Stimulated activated CD4-positive, alpha-beta T cell treated with anti-CD3 and anti-CD28 coated beads, Interleukin-4, amount 100 ng/mL, for 1 hour (primary cell): ENCODE measurements at places on chromosomes 3 and 15.

GRCh38 chr3:13323822-13324221, 96.3 kb downstream of the NUP210 start:
- no peak for DNase-seq

DNA sequence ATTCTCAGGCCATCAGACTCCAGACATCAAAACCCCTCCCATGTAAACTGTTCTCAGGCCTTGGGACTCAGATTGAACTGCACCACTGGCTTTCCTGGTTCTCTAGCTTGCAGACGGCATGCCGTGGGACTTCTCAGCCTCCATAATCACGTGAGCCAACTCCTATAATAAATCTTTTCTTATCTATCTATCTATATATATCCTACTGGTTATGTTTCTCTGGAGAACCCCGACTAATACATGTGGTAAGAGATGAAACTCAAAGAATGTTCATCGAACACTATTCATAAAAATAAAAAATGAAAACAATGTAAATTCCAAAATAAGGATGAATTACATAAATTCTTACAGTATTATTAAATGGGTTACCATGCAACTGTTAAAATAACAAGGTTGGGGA, 84.5 kb upstream of the NTRK3 start:
- no peak for DNase-seq

GRCh38 chr3:183688874-183689273, 8.7 kb upstream of the YEATS2 start:
- DNase-seq: no peak

DNA sequence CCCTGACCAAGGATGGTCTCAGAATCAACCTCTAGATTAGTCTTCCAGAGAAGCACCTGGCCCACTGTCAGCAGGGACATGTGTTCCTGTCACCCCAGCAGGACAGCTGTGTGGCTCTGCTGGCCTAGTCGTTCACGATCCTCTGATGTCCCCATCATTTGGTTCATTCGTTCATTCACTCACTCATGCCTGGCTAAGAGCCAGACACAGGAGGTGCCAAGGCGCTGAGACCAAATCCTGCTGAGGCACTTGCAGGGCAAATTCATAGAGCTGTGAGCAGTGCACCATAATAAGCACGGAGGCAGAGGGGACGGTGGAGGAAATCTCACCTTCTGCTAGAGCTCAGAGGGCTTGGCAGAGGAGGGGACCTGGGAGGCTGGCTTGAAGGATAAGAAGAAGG, 49.9 kb upstream of the FGD5 start:
- no peak for DNase-seq

DNA sequence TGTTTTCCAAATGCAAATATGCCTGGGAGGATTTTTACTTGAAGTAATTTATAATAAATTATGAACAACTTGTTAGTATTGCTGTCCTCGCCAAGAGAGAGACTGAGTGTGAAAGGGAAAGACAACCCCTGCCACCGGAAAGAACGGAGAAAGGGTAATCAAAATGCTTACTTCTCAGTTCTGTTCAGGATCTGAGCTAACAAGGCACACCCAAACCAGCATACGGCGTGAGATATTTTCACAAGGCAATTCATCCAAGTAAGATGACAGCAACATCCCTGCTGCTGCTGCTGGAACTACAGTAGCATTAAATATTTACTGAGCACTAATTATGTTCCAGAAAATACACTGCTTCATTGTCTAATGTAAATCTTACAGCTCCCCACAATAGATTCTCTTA, 96.1 kb downstream of the KBTBD8 start:
- DNase-seq: no peak

DNA sequence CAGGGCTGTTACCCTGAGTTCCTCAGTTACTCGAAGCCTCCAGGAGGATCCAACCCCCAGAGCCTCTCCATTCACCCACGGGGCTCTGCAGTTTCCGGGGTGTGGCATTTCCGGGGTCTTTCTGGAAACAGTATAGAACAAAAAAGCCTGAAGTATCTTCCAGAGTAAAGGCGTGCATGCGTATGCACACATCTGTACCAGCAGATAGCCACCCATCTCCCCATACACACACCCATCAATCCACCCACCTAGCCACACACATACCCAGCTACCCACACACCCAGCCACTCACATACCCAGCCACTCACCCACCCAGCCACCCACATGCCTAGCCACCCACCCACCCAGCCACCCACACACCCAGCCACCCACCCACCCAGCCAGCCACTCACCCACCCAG, 2.9 kb upstream of the DNAJB8 start:
- no peak for DNase-seq

GRCh38 chr3:53809764-53810400, 36.3 kb downstream of the CHDH start:
- no peak for DNase-seq

DNA sequence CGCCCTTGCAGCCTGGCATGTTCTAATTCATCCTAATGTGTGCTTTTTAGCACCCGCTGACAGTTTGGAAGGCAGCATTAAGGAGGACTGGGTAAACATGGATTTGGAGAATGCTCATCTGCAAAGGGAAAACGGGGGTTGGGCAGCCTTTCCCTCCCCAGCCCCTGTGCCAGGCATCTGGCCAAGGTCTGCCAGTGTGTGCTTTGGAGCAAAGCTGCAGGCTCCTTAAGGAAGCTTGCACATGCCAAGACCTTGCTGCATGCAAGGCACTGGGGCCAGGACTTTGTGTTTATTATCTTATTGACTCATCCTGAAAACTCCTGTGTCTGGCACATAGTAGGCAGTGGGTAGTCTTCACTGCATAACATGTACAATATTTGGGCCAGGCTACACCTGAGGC, 20.1 kb downstream of the FAM3D start:
- no peak for DNase-seq

GRCh38 chr15:78282324-78282723, 17.1 kb downstream of the SKIC8 start:
- DNase-seq: no peak

DNA sequence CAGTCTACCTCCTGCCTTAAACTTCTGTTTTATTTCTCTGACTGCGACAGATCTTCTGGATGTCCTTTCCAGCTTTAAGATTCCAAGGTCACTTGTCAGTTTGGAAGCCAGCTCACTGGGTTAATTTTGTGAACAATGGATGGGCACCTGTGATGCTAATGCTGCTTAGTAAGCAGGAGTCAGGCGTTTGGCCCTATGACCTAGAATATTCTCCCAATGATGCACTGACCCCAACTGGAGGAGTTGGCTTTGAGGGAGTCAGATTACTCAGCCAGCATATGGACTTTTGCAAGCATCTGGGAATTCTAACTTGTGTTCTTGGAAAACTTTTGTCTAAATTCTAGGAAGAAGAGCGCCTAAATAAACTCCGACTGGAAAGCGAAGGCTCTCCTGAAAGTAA, 28.1 kb downstream of the HACD3 start:
- DNase-seq: no peak

DNA sequence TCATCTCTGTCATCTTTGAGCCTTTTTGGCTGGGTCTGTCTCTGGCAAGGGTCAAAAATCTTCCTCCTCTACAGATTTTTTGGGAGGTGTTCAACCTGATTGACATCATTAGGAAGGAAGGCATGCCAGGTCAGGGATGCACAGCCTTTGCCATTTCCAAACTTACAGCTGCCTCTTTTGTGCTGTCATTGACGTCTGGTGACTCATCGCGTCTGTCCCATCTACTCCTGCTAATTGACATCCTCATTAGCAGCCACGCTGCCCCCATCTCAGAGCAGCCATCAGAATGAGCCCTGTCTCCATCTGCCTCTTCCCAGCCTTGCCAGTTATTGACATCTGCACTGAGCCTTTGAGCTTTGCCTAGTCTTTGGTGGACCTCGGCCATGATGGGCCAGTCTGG, 53.0 kb downstream of the PDIA5 start:
- no peak for DNase-seq

GRCh38 chr3:60636846-60637245, 614.4 kb downstream of the FHIT start:
- DNase-seq: no peak

DNA sequence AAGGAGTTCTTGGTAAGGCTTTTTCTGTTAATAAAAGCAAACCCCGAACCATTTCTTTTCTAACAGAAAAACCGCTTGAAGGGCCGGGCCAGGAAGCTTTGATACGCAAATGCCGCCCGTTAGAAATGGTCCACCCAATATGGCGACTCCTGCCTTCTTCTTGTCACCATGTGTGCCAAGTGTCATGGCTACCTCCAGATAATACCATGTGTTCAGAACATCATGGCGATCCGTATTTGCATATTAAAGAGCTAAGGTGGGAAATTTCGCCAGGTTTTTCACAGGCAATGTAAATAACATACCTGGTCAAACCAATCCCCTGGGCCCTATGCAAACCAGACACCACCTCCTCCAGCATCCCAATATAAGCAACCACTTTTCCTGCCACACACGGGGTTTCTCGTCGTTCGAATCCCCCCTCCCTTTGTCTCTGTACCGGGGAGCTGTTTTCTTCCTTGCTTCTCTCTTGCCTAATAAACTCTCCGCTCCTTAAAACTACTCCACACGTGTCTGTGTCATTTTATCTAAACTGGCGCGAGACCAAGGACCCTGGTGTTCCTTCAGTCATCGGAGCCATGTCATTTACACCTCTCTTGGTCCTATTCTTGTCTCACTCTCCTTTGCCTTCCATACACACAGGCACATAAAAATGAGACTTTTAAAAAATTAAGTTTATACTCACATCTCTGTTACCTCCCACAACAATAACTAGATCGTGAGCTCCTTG, 34.5 kb downstream of the NCEH1 start:
- DNase-seq: no peak

- no peak for DNase-seq
Observed at GRCh38 chr3:197186887-197187588, 111.4 kb downstream of the DLG1 start.

DNA sequence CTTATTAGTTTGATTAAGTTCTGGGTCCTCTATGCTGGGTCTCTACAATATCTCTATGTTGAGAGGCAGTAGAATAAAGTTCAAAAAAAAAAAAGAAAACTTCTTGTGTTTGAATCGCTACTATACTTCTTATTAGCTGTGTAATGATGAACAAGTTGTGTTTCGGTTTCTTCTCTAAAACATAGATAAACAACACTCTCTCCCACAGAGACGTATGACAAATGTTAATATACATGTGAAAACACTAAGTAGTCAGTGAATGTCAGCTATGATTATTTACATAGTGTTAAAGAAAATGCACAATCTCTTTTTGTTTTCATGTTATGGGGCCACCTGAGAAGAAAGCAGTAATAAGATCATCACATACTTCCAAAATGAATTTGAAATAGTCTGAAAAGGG, 45.3 kb downstream of the ACAP2 start:
- no peak for DNase-seq

GRCh38 chr3:195069501-195070251, 201.3 kb downstream of the XXYLT1 start:
- no peak for DNase-seq

DNA sequence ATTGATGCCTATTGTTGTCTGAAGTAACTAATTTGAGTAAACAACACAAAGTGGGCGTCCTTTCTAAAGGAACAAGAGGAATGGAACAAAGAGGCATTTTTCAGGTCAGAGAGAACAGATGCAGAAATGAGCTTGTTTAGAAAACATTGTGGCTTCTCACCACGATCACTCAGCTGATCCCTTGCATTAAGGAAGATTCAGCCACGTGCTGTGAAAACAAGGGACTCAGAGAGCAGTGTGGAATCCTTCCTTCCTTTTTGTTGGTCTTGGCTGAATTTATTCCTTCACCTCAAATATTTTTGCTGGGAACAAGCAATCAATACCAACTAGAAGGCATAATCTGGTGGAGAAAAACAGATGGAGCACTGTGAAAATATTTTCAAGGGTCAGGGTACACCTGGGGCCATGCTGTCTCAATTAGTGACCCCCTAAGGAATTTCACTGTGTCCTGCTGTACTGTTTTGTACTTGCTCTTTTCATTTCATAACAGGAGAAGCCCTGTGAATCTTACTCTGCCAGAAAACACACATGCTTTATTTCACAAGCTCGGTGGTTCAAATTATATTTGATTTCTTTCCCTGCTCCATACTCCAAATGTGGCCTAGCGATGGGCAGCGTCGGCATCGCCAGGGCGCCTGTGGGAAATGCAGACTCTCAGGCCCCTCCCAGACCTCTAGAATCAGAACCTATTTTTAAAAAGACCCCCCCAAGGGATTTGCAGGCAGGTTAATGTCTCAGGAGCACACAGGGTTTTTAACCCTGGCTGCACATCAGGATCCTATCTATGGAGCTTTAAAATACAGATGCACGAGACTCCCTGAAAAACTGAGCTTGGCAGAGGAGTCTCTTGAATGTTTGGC, 11.6 kb upstream of the SLC6A20 start:
- no peak for DNase-seq

DNA sequence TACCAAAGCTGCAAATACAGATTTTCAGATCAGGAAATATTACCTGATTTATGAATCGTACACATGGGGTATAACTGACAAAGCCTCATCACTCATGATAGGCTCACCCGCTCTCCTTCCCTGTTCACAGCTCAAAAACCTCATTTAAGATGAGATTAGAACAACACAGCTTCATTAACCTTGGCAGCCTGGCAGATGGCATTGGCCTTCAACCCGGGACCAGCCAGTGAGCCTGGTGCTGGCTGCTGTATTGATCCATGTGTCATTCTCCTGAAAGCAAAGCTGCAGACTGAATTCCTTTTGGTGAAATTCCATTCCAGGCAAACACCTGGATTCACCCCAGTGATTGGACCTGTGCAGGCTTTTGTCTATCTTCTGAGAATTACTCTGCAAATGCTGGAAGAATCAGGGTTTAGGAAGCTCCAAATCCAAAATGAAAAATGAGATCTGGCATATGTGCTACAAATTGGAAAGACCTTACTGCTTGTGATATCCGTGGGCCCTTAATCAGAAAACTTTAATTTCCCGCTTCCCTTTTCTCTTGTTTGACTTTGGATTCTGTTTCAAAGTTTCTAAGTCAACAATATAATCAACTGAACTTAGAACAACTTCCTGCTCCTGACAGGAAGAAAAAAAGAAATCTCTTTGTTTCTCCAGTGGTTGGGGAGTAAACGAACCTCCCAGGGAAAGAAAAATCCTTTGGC, 189.1 kb upstream of the KBTBD8 start:
- DNase-seq: no peak

DNA sequence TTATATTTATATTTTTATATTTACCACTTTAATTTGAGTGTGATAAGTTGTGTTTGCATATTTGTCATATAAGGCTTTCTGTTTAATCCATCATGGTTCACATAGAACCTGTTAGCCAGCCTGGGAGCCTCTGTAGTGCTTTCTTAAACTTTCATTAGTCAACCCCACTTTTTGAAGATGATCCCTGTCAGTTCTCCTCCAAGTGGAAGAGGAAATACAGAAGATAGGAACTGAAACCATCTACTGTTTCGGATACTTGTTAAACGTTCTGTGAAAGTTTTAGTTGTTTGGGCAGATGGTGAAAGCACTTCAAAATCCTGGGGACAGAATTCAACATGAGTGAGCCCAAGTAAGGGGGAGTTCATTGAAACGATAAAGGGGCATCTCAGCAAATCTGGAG, 4.6 kb upstream of the SAMMSON start:
- no peak for DNase-seq

DNA sequence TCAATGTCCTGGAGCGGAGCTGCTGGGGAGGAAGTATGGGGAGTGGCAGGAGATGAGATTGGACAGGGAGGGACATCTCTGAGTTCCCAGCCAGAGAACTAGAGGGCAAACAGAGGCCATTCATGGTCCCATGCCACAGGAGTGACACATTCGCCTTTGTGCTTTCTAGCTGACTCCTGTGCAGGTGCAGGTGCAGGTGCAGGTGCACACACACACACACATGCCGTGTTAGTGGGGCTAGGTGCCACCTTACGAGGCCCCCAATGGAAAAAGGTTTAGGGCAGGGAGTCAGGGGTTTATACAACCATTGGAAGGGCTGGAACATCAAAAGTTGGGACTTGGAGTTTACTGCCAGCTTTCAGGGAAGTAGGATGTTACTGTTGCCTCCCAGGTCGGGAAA, 52.0 kb downstream of the TPRA1 start:
- no peak for DNase-seq

GRCh38 chr3:171023566-171023965, 3.0 kb downstream of the SLC2A2 start:
- no peak for DNase-seq
